ENCODE measurements at places on chromosomes 5 and 9.
A peak's percentile ranks its signal among the peaks of the same experiment; 100 is the strongest.

GRCh38 chr5:75720882-75721281 is 3.6 kb upstream of the POC5 start:
- no peak for ATAC-seq

DNA sequence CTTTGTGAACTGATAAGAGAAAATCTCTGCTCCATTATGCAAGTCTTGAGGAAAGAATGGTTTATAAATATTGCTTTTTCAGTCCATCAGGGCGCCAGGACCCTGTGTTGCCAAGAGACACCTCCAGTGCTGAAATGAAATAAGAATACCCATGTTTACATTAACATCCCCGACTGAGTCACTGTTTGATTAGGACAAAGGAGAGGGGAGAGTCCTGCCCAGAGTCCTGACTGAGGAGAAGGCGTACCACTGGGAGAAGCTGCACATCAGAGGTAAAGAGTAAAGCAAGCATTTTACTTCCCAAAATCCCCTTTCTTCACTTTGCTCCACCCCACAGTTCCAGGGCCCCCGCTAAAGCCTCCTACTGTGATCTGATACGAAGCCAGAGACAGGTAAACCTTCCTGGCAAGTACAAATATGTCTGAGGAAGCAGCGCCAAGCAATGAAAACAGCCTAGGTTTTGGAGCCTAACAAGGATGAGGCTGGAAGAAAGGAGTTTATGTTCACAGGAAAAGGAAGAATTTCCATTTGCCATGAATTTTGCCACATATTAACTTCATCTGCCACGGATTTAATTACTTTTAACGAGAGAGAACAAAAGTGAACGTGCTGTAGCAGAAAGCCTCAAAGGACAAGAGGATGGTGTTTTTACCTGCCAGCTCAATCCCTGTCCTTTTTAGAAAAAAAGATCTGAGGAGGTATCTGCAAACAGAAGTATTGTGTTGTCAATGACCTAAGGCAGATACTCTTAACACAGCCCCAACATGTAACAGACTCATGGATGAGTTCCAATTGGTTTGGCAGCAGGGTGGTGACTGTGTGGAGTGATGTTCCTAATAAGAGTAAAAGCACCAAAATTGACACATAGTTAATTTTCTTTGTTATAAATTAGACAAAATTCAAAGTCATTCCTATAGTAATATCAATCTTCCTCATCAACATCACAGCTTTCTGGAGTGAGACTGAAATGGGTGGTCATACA is 209.4 kb upstream of the TLE4 start:
- ATAC-seq: peak; percentile 100

DNA sequence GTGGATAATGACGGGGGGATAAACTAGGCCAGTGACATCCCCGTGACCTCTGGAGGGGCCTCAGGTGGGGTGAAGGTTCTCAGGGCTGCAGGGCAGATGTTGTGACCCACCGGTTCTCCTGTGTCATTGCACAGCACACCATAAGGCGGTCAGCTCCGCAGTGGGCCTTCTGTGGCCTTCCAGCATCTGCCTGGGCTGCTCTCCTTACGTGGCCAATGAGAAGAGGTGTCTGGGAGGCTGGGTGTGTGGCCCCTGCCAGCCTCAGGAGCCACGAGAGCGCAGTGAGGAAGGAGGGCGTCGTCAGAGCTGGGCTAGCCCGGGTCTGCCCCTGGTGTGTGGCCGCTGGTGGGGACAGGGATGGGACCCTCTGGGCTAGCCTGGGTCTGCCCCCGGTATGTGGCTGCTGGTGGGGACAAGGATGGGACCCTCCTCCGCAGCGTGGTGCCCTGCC is 48.7 kb downstream of the COL5A1 start:
- ATAC-seq: no peak

DNA sequence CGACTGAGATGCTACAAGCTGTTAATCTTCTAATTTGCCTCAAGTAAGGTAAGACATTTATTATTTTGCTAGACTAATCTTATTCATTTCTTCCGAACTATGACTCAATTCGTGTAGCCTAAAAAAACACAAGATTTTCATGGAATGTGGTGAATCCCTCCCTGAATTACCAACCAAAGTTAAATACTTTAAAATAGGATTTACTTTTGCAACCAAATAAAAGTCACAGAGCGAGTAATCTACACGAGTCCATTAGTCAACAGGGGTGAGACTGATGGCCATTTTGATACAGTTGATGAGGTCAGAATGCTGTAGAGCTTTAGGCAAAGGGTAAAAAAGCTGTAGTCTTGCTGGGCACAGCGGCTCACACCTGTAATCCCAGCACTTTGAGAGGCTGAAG is 13.1 kb upstream of the BNC2 start:
- ATAC-seq: no peak

- ATAC-seq: no peak
Observed at GRCh38 chr5:91109634-91110033, 273.5 kb downstream of the ARRDC3 start.

DNA sequence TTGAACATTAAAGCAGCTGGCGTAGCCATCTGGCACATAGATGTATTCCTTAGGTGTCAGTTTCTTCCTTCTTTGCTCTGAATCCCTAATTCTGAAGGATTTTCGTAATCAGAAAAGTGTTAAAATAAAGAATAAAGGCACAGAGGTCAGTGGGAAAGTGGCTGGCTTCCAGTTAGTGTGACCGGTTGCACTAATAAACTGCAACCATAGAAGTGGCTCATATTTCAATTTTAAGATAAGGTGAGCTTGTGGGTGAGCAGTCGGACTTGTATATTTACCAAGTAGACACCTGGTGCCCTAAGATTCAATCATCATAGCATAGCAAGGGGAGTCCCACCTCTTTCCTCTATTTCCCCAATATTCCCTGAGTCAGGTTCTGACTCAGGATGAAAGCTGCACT is 459.6 kb downstream of the ACTL7B start:
- ATAC-seq: no peak

DNA sequence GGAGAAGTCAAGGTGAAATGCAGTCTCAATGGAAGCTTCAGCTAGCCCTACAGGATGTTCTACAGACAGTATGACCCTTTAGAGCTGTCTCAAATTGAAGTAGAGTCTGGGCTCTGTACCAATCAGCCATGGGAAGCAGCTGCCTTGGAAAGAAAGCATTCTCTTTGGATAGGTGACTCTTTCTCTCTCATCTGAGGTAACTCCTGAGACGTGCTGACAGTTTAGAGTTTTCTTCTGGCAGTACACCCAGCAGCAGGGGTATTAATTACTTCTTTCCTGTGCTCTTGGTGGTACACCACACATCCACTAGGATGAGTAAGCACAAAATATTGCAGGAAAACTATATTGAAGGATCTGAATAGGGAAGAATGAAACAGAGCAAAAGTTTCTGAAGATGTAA is 329.6 kb upstream of the RGMB start:
- ATAC-seq: no peak

DNA sequence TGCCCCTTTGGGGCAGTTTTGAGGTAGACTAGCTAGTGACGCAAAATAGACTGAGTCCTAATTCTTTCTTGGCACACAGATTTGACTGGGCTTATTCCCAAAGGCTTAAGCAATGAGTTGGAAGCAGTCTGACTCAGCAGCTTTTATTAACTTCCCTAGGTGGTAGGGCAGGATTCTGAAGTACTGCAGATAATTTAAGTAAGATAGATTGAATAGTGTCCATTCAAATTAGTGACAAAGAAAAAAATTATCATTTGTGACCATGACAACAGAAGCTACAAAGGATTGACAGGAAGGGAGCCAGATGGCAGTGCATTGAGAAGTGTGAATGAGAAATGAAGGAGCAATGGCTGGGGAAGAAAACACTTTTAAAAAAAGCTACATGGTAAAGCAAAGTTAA is 649.4 kb downstream of the CDH9 start:
- peak; percentile 93 for ATAC-seq

DNA sequence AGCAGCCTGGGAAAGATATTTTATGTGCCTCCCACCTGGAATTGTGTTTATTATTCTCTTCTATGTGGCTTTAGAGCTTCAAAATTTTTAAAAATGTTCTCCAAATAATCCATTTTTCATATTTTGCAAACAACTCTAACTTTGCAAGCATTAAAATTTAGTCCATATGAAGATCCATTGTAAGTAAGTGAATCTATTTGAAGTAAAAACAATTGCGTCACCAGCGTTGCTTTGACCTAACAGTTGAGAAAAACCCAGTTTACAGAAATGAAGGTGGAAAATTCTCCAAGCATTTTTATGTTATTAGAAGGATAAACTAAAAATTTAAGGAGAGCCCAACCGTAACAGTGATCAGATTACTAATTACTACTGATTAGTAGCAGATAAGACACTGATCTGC is 38.9 kb upstream of the TLX3 start:
- no peak for ATAC-seq

DNA sequence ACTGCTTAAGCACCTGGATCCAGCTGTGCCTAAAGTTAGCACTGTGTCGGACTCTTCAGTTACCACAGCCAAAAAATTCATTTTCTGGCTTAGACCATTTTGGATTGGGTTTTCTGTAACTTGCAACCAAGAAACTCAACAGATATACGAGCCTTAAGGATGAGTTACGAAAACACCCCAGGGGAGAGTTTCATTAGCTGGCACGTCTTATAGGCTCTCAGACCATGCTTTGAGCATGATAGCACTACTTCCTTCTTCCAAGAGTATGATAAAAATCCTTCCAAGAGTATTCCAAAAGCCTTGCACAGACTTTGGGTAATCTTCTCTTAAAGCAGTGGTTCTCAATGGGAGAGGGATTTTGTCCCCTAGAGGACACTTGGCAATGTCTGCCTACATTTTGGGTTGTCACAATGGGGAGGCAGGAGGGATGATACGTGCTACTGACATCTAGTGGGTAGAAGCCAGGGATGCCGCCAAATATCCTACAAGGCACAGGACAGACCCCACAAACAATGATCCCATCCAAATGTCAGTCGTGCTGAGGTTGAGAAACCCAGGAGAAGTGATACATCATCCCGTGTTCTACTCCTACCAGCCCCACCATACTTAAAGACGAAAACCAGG is 64.8 kb downstream of the SMIM23 start:
- ATAC-seq: no peak

- peak; percentile 41 for ATAC-seq
Observed at GRCh38 chr5:180343831-180344695, 9.1 kb downstream of the GFPT2 start.

DNA sequence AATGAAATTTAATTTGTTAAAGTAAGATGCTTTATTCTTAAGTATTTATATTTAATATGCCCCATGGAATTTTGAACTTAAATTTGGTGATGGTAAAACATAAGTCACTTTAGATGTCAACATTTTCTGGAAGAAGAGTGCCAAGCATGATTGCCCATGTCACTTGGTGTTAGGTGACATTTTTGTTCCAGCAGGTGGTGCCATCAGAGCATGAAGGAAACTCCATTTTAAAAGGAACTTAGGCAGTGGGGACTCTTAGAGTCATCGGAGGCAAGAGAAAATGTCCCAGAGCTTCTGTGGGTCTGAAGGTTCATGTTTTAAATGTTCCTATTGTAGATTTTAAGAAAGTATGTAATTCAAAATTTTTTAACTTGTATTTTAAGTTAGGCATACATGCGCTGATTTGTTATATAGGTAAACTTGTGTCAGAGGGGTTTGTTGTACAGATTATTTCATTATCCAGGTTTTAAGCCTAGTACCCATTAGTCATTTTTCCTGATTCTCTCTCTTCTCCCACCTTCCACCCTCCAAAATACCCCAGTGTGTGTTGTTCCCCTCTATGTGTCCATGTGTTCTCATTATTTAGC is 789.3 kb downstream of the SEMA5A start:
- peak; percentile 62 for ATAC-seq

DNA sequence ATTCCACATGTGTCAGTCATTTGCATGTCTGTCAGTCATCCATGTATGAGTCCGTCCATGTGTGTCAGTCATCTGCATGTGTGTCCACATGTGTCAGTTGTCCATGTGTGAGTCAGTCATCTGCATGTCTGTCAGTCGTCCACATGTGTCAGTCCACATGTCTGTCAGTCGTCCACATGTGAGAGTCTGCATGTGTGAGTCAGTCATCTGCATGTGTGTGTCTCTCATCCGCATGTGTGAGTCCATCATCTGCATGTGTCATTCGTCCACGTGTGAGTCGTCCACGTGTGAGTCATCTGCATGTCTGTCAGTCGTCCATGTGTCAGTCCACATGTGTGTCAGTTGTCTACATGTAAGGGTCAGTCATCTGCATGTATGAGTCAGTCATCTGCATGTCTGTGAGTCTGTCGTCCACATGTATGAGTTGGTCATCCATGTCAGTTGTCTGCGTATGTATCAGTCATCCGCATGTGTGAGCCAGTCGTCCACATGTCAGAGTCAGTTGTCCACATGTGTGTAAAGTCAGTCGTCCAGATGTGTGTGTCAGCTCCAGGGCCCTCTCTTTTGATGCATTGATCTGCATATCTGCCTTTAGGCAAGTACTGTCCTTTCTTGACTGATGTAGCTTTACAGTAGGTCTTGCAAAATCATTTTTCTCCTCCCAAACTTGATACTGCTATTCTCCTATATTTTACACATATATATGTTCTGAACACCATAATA is 72.5 kb upstream of the CACNA1B start:
- peak; percentile 76 for ATAC-seq

- ATAC-seq: no peak
Observed at GRCh38 chr5:140443-140829, 48.5 kb downstream of the PLEKHG4B start.

DNA sequence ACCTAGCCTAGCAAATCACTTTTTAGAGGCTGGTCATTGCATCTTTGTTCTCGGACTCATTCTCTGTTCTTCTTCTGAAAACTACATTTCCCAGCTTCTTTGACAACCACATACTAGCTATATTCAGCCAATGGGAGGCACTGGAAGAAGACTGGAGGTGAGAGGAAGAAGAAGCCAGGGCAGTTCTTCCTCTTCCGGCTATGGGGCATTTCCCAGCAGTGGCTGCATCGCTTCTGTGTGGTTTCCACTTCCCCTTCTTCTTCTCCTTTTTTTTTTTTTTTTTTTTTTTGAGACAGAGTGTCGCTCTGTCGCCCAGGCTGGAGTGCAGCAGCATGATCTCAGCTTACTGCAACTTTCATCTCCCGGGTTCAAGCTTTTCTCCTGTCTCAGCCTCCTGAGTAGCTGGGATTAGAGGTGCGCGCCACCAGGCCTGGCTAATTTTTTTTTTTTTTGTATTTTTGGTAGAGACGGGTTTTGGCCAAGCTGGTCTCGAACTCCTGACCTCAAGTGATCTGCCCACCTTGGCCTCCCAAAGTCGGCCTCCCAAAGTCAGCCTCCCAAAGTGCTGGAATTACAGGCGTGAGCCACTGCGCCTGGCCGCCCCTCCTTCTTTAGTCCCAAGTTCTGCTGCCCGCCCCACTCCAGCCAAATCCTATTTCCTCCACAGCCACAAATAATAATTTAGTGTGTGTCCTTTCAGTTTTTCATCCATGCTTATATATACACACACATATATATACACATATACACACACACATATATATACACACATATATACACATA is 6.9 kb upstream of the UBAP1 start:
- ATAC-seq: no peak

DNA sequence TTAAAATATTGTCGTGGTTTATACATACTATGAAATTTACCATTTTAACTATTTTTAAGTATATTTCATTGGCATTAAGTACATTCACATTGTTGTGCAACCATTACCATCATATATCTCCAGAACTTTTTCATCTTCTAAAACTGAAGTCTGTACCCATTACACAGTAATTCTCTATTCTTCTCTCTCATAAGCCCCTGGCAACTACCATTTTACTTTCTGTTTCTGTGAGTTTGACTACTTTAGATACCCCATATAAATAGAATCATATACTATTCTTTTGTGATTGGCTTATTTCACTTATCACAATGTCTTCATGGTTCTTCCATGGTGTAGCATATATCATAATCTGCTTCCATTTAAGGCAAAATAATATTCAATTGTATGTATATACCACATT is 30.3 kb downstream of the NDUFS4 start:
- no peak for ATAC-seq

- ATAC-seq: no peak
Observed at GRCh38 chr5:94407023-94407422, 211.4 kb downstream of the KIAA0825 start.

Data from motor neuron (in vitro differentiated cells).